Osteoblast (primary cell): ENCODE measurements at places on chromosomes 3 and 15. TPM values are rescaled to one million over a fixed set of nuclear protein-coding genes. Genes with fewer than 3 reads are reported as not detected.

DNA sequence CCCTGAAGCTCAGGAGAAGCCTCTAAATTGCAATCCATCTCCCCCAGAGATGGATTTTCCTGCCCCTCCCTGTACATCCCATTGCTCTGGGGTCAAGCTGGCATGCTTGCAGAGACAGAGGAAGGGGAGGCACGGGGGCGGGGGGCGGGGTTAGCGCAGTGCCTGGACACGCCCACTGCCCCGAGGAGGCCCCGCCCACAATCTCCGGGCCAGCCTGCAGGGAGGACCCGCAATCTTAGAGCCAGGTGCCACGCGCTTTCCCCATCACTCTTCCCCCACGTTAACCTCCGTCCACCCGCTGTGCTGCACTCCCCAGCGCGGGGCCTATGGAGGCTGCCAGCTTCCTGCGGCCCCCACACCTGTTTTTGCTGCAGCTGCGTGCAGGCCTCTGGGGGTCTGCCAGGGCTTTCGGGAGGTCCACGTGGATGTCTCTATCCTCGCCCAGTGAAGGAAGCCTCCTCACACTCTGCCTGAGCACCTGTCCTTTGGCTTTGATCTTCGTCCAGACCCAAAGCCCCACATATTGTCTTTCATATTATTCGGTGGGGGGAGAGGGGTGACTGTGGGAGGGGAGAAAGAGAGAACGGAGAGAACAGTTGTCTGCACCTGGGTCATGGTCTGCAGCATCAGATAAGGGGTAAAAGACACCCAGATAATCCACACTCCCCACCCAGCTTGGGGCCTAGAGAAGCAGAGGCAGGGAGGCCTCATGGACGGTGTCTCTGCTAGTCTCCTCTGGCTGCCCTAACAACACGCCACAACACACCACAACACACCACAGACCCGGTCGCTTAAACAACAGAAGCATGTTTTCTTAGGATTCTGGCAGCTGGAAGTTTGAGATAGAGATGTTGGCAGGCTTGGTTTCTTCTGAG is 118.0 kb upstream of the MEF2A start:
- no peaks in the 10 kb centered on the region for H3K36me3 ChIP-seq
- peaks cover 14% of the 10 kb centered on the region for H3K4me1 ChIP-seq
- H3K4me3 ChIP-seq, result no peak overlapping the region
- H3K27me3 ChIP-seq, result peaks cover 2% of the 10 kb centered on the region
- no peak overlapping the region for H3K27ac ChIP-seq
- DNase-seq, result peak; percentile 49

DNA sequence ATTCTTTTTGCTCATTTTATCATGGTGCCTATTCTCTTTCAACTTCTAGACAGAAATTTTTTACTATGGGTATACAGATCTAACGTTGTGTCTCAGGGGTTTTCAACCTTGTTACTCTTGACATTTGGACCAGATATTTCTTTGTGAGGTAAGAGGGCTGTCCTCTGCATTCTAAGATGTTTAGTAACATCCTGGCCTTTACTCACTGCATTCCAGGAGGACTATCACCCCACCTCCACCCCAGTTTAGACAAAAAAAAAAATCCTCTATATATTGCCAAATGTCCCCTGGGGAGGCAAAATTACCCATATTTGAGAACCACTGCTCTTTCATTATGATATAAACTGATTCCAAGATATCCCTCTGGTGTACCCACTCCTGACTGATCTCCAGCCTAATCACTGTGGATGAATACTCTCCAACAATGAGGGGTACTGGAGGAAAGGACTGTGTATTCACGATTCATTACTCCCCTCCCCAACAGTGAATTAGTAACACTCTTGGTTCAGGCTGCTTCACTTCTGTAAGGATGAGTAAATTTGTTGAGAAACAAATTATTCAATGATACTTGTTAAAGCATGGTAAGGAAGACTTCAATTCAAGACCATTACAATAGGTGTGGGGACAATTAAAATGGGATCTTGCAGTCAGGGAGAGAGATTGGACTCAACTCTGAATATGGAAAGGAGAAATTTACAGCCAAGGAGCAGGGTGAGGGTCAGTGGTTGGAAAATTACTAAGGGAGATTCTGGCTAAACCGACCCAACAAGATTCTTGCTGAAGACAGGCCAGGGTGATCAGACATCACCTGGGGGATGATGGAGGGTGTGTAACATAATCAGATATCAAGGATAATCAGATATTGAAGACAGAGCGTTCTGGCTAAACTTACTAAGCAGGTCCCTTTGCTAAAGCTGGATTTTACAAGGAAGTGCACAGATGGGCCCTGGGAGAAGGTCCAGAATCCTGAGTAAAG is 123.8 kb upstream of the DAZL start:
- H3K27me3 ChIP-seq, result no peaks in the 10 kb centered on the region
- H3K4me3 ChIP-seq, result no peak overlapping the region
- H3K4me1 ChIP-seq, result peaks cover 17% of the 10 kb centered on the region
- no peaks in the 10 kb centered on the region for H3K36me3 ChIP-seq
- no peak for DNase-seq

DNA sequence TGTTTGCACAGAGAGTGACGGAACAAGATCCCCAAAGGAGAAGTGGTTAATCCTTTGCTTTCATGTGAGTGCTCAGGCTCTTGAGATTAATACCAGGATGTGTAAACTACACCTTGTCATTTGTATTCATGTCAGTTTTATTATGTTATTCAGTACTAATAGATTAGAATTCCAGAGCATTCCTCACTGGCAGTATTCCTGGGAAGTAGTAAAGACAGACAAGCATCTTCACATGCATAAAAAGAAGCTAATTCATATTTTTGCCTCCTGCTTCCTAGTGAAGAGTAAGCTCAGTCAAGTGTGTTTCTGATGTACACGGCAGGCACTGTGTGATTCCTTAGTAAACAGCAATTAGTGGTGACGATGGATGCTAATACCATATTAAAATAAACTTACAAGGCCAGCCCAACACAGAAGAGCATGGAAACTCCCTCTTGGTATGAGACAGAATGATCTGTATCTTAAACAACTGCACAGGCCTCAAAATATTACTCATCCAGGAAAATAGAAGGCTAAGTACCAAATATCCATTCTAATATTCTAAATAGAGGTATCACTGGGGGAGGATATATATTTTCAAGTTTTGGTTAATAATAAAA is 336.8 kb upstream of the MCTP2 start:
- no peak for DNase-seq
- no peak overlapping the region for H3K4me3 ChIP-seq
- H3K4me1 ChIP-seq, result no peaks in the 10 kb centered on the region
- H3K36me3 ChIP-seq, result no peaks in the 10 kb centered on the region
- no peak overlapping the region for H3K27ac ChIP-seq

GRCh38 chr3:41715376-41715775 is 246.5 kb downstream of the ULK4 start:
- no peak for DNase-seq
- no peaks in the 10 kb centered on the region for H3K27me3 ChIP-seq
- H3K27ac ChIP-seq, result no peak overlapping the region
- no peak overlapping the region for H3K4me3 ChIP-seq
- H3K4me1 ChIP-seq, result peaks cover 18% of the 10 kb centered on the region

DNA sequence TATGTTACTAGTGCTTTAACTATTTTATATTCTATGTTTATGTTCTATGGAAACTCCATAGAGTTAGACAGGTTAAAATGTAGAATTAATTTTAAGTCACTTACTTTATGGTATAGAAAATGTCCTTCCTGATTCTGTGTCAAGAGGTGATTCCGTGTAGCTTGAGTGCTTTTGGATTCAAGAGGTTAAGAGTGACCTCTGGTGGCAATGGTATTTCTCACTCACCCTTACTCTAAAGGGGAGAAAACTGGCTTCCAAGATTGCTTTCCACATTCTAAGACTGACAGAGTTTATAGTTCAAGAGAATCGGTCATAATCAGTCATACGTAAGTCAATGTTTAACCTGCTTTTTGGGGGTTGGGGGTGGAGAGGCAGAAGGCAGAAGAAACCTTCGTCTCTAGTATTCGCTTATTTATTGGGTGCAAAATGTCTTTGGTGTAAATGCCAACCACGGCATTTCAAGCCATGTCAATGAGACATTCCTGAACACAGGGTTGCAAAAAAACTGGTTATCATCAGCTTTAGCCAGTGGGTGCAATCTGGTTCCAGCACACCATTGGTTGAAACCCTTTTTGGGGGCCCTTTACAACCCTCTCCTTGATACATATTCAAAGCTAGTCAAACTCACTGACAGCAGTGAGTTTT is 92.0 kb upstream of the VGLL3 start:
- no peaks in the 10 kb centered on the region for H3K27me3 ChIP-seq
- no peak overlapping the region for H3K27ac ChIP-seq
- no peaks in the 10 kb centered on the region for H3K4me1 ChIP-seq
- DNase-seq, result peak; percentile 77

DNA sequence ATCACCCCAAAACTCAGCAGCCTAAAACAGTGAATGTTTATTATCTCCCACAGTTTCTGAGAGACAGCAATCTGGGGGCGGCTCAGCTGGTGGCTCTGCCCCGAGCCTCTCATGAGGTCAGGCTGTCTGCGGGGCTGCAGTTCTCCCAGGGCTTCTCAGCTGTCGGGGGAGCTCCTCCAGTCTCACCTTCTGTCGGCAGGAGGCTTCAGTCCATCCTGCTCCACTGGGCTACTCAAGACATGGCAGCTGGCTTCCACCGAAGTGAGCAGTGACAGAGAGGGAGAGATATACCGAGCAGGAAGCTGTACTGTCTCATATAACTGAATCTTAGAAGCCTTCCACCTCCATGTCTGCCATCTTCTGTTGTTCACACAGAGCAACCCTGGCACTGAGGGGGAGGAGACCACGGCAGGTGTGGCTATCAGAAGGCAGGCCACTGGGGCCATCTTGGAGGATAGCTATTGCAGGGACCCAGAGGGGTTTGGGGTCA is 72.8 kb upstream of the ITGA11 start:
- H3K4me1 ChIP-seq, result peaks cover 20% of the 10 kb centered on the region
- no peak overlapping the region for H3K27ac ChIP-seq
- H3K4me3 ChIP-seq, result peak overlapping the region; percentile 10
- H3K36me3 ChIP-seq, result no peaks in the 10 kb centered on the region

- H3K27ac ChIP-seq, result no peak overlapping the region
- no peaks in the 10 kb centered on the region for H3K27me3 ChIP-seq
- H3K4me3 ChIP-seq, result no peak overlapping the region
These were observed 57.2 kb upstream of the CACNA2D3 start for GRCh38 chr3:54065140-54065539.

DNA sequence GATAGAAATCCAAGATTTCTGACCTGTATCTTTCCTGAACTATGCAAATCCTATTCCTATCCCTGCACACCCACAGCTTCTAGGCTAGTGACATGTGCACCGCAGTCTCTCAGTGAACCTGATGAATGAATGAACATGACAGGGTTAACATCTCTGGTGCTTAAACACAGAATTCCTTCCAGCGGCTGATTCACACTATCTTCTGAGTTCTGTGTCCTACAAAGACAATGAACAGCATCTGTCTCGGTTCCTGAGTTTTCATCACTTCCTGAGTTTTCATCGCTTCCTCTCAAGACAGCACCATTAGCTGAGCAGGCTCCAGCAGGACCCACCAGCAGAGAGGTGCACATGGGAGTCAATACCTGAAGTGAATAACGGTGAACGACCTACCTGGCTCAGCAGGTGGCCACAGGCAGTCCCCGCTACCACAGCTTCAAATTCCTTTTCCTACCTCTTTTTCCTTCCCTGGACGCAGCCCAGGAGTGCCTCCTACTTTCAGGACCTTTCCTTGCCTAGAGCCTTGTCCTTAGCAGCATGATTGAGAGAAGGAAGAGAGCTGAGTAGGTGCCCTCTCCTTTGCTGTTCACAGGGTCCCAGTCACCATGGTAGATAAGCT is 113.5 kb downstream of the IGF2BP2 start:
- H3K4me1 ChIP-seq, result peaks cover 33% of the 10 kb centered on the region
- no peaks in the 10 kb centered on the region for H3K27me3 ChIP-seq
- no peak for DNase-seq
- H3K4me3 ChIP-seq, result no peak overlapping the region
- H3K36me3 ChIP-seq, result no peaks in the 10 kb centered on the region
- no peak overlapping the region for H3K27ac ChIP-seq

DNA sequence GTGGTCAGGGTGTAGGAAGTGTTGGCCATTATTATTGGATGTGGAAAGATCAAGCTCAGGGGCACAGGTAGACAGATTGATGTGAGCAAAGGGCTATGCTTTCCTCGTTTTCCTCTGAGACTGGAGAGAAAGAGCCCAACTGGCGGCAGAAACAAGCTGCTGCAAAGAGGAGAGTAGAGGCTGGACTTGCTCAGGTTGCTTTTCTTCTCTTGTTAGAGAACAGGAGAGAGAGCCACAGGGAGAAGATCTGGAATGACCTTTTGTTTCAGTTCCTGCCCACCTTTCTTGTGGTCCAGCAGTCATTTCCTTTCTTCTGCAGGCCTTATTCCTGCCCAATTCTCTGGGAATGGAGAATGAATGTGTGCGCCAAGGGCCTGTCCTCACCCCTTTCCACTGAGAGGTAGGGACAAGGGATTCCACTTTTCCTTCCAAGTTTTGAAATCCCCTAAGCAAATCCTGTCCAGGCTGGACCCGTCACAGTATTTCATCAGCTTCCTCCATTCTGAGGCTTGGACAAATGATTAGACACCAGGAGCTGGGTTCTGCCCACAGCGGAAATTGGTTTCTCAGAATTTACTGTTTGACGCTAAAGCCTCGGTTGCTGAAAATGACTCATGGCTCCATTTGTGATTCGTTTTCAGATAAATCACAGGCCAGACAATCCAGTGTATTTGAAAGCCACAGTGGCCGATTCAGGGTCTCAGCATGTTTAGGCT is 16.1 kb downstream of the ZNF80 start:
- H3K4me1 ChIP-seq, result peaks cover 20% of the 10 kb centered on the region
- H3K27me3 ChIP-seq, result no peaks in the 10 kb centered on the region
- no peak overlapping the region for H3K27ac ChIP-seq
- DNase-seq, result no peak

GRCh38 chr3:133799794-133800585 is 5.6 kb upstream of the SRPRB start:
- peaks cover 3% of the 10 kb centered on the region for H3K27me3 ChIP-seq
- no peak overlapping the region for H3K27ac ChIP-seq
- no peak for DNase-seq
- no peaks in the 10 kb centered on the region for H3K4me1 ChIP-seq

DNA sequence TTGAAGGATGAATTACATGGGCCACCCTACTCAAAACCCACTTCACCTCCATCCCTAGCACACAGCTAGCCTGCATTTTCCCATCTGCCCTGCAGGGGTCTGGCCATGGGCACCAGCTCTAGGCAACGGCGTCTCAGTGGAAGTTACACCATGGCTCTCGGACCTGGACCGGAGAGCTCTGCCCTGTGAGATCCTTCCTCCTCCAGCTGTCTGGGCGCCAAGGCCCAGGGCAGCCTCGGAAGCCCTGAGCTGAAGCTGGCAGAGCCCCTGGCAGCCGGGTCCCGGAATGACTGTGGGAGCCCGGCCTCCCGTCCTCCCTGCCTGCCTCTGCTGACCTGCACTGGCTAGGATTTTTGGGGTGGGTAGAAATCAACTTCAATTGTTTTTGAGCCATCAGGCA is 98.9 kb downstream of the CHSY1 start:
- peaks cover 4% of the 10 kb centered on the region for H3K4me1 ChIP-seq
- no peaks in the 10 kb centered on the region for H3K27me3 ChIP-seq
- no peaks in the 10 kb centered on the region for H3K36me3 ChIP-seq
- DNase-seq, result no peak

GRCh38 chr15:68787609-68788263 is 33.0 kb downstream of the ANP32A start:
- peaks cover 40% of the 10 kb centered on the region for H3K36me3 ChIP-seq
- DNase-seq, result no peak
- no peak overlapping the region for H3K4me3 ChIP-seq
- H3K4me1 ChIP-seq, result no peaks in the 10 kb centered on the region

Gene GOLGA8M
- total RNA-seq, result under 0.01 and 0.29 TPM in 2 replicates

Gene IL17RD
- total RNA-seq, result 2.2 and 3.5 TPM in 2 replicates

Gene CHRFAM7A
- total RNA-seq, result under 0.01 and 0.72 TPM in 2 replicates

Gene SKOR1
- 0.29 and 0.36 TPM in 2 replicates for total RNA-seq

Gene TMEM108
- total RNA-seq, result 0.29 and 0.36 TPM in 2 replicates

Gene TMEM207
- not detected in 2 replicates for total RNA-seq

Gene CCDC12
- total RNA-seq, result 17.4 and 20.6 TPM in 2 replicates
